ENCODE measurements at places on chromosomes 1 and 21.
A peak's percentile ranks its signal among the peaks of the same experiment; 100 is the strongest.

- no peak for DNase-seq
Observed at GRCh38 chr1:57163325-57163724, 197.5 kb upstream of the C8B start.

DNA sequence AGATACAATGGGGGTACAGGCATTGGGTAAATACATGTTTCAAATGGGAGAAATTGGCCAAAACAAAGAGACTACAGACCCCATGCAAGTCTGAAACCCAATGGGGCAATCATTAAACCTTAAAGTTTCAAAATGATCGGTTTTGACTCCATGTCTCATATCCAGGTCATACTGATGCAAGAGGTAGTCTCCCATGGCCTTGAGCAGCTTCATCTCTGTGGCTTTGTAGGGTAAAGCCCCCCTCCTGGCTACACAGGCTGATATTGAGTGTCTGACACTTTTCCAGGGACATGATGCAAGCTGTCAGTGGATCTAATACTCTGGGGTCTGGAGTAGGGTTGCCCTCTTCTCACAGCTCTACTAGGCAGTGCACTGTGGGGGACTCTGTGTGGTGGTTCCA is 286.1 kb downstream of the LRRIQ3 start:
- DNase-seq: no peak

DNA sequence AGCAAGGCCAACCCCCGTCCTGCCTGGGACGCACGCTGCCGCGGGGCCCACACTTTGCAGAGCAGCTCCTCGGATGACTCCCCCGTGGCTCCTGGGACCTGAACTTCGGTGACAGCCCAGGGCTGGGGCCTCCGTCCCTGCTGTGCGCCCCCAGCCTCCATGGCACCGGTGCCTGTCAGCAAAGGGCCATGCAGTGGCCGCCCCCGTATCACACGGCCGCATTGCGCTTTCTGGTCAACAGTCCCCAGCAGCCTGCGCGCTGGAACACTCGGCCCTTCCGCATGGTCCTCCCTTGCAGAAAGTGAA is 18.0 kb downstream of the NADK start:
- DNase-seq: no peak

DNA sequence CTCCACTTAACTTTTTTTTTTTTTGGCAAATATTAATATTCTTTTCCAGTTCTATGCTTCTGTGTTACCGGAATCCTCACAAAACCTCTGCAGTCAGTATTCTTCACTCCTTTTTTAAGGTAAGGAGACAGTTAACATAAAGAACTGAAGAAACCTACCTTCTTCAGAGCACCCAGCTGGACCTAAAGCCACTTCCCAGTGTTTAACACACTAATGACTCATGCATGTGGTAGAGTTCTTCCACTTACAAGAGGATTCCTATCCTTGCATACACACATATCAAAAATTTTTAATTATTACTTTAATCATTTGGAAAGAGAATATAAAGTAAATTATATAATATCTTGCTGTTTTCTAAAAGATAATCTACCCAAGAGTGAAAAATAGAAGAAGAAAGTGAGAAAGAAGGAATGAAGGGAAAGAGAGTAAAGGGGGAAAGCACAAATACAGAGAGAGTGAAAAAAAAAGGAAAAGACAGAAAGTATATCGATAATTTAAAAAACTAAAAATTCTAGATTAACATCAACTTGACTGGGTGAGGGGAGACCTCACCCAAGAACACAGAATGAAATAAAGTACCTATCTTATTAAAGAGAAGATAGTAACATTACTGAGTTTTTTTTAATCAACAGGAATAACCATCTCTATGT is 54.9 kb downstream of the ENAH start:
- no peak for DNase-seq

DNA sequence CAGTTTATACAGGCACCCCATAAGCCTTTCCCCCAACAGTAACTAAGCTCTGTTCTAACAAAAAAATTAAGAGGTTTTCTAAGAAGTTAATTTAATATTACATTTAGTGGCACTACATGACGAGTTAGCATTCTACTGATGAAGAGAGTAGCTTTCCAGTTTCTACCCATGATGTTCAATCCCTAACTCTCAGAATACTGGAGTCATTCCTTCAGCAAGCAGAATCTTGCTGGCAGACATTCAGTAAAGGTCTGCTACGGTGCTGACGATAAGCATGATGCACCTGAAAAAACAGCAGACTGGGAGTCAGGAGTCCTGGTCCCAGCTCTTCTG is 24.5 kb downstream of the SRSF4 start:
- no peak for DNase-seq

DNA sequence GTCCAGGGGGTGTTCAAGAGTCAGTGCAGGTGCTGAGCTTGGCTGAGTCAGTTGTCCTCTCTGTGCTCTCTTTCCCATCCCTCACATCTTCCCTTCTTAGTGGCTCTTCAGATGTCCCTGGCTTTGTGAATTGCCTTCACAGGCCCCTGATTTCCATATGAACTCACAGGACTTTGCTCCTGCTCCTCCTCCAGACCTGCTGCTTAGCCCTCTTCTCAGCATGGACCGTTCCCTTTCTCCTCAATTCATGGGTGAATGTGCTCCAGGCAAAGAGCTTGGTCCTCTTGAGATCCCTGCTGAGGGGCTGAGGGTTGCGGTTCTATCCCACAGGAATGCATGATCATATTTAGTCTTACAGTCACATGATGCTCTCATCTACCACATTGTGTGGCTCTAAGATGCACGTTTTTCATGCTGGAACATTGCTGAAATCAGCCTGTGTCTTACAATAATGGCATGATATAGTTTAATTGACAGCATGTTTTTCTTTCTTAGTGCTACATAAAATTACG is 30.5 kb downstream of the CACNA1E start:
- no peak for DNase-seq

GRCh38 chr1:90046635-90047034 is 51.7 kb downstream of the ZNF326 start:
- peak; percentile 25 for DNase-seq

DNA sequence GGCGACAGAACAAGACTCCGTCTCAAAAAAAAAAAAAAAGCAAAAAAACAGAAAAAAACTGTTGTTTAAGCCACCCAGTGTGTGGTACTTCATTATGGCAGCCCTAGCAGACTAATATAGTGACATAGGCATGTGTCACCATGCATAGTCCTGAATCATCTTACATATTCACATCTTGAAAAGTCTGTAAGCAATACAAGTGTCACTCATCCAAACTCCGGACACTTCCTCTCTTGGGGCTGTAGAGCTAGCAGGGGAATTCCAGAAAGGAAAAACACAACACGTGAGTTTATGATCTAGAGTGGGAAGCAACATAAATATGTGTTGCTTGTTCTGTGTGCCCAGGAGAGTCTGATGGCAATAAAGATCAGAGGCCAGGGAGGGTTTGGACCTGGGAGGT is 81.6 kb upstream of the KCNE2 start:
- DNase-seq: peak; percentile 67

DNA sequence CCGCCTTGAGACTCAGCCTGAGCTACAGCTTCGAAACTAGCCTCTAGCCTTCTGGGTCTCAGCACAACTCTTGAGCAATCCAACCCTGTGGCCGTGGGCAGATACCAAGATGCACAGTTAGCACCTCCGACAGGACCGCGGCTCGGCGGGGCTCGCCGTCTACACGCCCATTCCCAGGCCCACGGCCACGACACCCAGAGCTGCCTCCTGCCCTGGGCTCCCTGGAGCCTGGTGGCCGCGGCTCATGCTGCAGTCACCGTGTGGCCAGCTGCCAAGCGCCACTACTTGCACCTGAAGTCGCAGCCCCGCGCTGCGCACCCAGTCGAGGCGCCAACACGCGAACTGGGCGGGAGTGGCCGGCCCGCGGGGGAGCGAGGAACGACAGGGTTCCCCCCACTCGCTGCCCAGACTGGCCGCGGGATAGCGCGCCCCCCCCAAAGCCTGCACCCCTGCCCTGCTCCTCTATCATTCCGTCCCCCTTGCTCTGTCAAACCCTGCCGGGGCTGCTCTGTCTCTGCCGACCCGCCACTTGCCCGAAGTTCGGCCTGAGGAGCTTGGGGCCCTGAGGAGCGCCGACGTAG is 729 bp upstream of the CDCA8 start:
- peak; percentile 18 for DNase-seq

GRCh38 chr1:153800516-153800915 is 25.3 kb downstream of the SLC27A3 start:
- no peak for DNase-seq

DNA sequence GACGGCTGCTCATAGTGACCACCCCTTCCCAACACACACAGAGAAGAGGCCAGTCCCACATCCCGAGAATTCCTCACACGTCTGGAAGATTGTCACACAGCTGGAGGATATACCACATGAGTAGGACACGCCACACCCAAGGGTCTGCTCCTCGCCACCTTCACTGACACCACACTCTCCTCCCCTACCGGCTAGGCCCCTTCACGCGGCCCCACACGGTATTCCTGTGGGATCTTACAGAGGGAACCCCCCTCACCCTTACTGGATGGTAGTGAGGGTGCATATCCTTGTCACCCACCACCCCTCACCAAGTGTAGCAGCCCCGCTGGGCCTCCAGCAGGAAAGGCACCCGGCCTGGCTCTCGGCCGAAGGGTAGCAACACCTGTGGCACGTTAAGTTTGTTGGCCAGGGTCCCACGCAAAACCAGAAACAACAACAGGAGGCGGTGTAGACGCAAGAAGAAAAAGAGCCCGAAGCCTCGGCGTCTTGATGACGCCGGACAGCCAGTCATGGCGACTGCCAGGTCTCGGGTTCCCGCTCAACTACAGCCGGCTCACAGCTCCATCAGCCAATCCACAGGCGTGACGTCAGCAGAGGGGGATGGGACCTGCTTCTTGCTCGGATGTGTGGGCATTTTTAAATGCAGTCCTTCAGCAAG is at the start of gene NUP210L:
NUP210L (minus strand) TSS at position 540 of the 658 bp plus-strand sequence.
- no peak for DNase-seq

DNA sequence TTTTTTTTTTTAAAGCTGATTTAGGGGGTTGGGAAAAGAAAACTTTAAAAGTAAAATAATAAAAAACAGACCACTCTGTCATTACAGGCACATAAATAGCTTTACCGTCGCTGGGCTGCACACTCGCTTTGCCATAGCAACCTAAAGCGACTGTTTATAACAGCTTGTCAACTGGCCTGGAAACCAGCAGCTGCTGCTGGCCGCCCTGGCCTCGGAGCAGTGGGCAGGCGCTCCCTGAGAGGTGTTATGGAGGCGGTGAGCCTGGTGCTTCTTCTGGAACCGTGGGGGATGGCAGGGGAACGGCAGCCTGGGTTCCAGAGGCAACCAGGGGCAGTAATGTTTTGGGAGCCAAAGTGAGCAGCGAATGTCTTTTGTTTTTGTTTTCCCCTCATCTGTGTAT is 45.7 kb downstream of the ATP2B4 start:
- no peak for DNase-seq

GRCh38 chr1:21495225-21495820 is 13.9 kb upstream of the ALPL start:
- DNase-seq: no peak

DNA sequence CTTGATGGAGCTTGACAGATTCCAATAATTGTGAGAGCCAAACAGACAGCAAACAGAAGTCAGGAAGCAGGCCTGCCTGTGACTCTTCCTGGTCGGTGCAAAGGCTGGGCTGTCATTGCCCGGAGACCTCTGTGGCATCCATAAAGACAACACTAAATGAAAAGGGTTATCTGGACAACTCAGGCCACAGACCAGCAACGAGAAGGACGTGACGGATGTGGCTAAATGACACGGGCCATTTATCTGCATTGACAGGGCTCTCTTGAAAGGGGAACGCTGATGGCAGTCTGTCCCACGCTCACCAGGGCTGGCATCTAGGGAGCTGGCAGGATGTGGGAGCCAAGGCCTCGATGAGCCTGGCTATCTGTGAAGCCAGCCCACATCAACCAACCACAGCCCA is 35.0 kb downstream of the HMGB4 start:
- no peak for DNase-seq

- DNase-seq: no peak
Observed at GRCh38 chr1:93784538-93784937, 94.5 kb downstream of the DNTTIP2 start.

DNA sequence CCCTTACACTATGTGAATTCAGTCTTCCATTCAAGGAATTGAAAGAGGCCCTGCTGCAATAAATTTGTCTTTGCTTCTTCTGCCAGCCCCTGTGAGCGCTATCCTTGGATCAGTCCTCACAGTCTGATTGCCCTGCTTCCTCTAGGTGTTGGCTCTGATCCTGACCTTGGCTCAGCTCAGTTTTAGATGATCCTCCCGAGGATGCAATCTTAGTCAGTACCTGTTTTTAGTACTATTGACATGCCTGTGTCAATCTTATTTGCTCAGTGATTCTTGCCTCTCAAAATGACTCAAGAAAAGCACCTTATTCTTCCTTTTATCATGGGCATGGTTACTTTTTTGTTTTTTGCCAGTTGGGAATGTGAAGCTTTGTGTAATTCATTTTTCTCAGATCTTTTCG is 101.4 kb upstream of the KCNK1 start:
- DNase-seq: no peak

GRCh38 chr1:65703853-65704252 is 88.8 kb upstream of the PDE4B start:
- no peak for DNase-seq

DNA sequence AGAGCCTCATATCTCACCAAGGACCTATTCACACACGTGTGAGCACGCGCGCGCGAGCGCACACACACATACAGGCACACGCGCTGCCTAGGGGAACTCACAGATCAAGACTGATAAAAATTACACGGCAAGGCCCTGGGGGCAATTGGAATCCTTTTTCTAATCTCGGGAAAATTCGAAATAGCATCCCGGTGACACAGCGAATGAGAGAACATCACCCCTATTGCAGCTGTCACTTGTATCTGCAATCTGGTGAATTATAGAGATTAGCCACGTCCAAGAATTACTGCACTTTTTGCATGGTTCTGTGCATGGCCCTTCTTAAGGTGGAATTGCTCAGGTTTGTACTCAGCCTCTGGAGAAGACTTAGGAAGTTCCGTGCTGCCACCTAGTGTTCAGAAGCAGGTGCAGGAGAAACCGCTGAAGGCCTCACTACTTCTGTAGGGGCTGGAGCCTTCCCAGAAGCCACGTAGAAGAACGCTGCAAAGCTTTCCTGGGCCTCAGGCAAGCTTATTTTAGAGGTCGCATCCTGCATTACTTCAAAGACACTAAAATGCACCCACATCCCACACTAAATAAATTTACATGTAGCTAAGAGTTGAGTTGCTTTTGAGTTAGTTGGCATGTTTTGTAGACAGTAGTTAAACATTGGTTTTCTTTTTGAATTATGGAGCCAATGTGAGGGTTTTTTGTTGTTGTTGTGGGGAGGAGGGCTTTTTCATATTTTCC is 229.2 kb upstream of the CAMK1G start:
- peak; percentile 51 for DNase-seq

DNA sequence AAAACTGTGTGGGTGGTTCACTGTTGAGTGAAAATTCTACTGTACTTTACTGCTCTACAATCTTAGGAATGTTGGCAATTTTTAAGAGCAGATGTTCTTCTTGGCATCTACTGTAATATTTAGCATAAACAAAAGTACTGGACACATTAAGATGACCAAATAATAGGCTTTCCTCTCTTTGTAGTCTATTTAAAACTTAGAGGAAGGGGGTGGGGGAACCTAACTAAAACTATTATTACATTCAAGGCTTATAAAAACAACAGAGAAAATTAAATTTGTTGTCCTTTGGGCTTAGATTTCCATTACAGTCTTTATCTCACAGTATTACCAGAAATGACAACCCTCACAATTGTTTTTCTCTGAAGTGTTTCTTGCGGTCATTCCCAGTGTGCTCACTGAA is 181.2 kb downstream of the PLPPR4 start:
- DNase-seq: no peak

- no peak for DNase-seq
Observed at GRCh38 chr1:160168609-160169369, 17.4 kb downstream of the ATP1A4 start.

GRCh38 chr1:107264561-107264960 is 123.7 kb downstream of the NTNG1 start:
- DNase-seq: no peak
